Memory B cell (primary cell): ENCODE measurements at places on chromosomes 5 and 9.

GRCh38 chr5:36422952-36423351 is 121.2 kb upstream of the RANBP3L start:
- H3K36me3 ChIP-seq = no peaks in the 10 kb centered on the region
- H3K27ac ChIP-seq = no peak overlapping the region
- H3K4me3 ChIP-seq = no peak overlapping the region
- H3K27me3 ChIP-seq = peaks cover 2% of the 10 kb centered on the region
- DNase-seq = no peak

DNA sequence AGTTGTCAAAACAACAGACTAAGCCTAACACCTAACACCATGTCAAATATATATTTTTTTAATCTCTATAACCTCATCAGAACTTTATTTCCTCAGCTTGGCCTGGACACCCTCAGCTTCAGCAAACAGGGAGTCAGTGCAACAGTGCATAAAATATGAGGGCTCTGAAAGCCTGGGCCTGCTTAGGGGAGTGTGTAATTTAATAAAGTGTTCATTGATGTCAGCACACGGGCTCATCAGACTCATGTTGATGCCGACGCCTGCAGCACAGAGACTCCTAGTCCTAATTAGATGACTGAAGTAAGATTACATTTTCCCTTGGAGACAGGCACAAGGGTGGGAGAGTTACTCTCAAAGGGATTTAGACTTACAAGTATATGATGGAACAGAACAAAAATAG is 37.8 kb downstream of the CDH10 start:
- DNase-seq = no peak
- no peak overlapping the region for H3K4me3 ChIP-seq
- no peaks in the 10 kb centered on the region for H3K27me3 ChIP-seq
- H3K27ac ChIP-seq = no peak overlapping the region
- H3K4me1 ChIP-seq = no peaks in the 10 kb centered on the region
- no peaks in the 10 kb centered on the region for H3K36me3 ChIP-seq

GRCh38 chr9:31674264-31674663 is 710.2 kb upstream of the ACO1 start:
- no peaks in the 10 kb centered on the region for H3K4me1 ChIP-seq
- no peak overlapping the region for H3K27ac ChIP-seq
- no peaks in the 10 kb centered on the region for H3K27me3 ChIP-seq
- H3K4me3 ChIP-seq = no peak overlapping the region
- DNase-seq = no peak

GRCh38 chr9:20570756-20571155 is 51.5 kb downstream of the MLLT3 start:
- no peaks in the 10 kb centered on the region for H3K4me1 ChIP-seq
- no peaks in the 10 kb centered on the region for H3K36me3 ChIP-seq
- no peak for DNase-seq
- no peak overlapping the region for H3K4me3 ChIP-seq
- no peak overlapping the region for H3K27ac ChIP-seq

- no peaks in the 10 kb centered on the region for H3K4me1 ChIP-seq
- no peak for DNase-seq
- no peak overlapping the region for H3K27ac ChIP-seq
- no peak overlapping the region for H3K4me3 ChIP-seq
- peaks cover 2% of the 10 kb centered on the region for H3K27me3 ChIP-seq
- no peaks in the 10 kb centered on the region for H3K36me3 ChIP-seq
Measured at GRCh38 chr9:17936365-17936764, 357.5 kb downstream of the SH3GL2 start.

GRCh38 chr5:131194725-131195124 is 24.0 kb downstream of the LYRM7 start:
- no peak overlapping the region for H3K4me3 ChIP-seq
- no peaks in the 10 kb centered on the region for H3K27me3 ChIP-seq
- DNase-seq = no peak

DNA sequence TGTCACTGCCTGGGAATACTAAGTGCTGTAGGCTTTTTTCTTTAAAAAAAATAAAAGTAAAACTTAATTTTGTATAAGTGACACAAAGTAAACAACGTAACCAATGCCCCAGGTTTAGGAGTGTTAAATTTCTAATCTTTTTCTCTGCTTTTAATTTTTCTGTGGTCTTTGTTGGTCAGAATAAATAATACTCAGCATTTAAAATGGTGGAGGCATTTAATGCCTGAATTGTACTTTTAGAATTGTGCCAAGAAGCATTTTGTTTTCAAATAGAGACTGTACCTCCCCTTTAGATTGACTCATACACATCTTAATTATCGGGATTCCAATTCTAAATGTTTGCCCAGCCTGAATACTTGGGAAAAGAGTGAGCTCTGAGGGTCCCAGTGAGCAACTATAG is 1.6 kb downstream of the DMXL1 start:
- peak overlapping the region; percentile 93 for H3K27ac ChIP-seq
- H3K36me3 ChIP-seq = peaks cover 2% of the 10 kb centered on the region
- peak overlapping the region; percentile 75 for H3K4me3 ChIP-seq
- no peaks in the 10 kb centered on the region for H3K27me3 ChIP-seq
- no peak for DNase-seq

DNA sequence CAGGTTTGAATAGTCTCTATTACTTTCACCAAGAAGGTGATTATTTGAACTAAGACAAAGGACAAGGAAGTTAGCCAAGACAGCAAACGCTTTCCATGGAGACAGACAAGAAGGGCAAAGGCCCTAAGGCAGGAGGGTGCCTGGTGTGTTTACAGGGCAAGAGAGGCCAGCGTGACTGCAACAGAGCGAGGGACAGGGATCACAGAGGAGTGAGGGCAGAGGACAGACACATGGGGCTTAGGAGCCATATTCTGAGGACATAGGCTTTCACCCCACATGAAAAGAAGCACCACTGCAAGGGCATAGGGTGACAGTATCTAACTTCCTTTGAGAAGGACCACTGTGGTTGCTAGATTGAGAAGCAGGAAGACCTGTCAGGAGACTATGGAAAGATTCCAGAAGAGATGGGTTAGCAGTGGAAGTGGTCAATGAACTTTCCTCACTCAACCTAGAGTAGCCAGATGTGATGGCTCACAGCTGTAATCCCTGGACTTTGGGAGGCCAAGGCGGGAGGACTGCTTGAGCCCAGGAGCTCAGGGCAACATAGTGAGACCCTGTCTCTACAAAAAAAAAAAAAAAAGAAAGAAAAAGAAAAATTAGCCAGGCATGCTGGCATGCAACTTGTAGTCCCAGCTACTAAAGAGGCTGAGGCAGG is 5.0 kb upstream of the HAVCR1 start:
- H3K36me3 ChIP-seq = no peaks in the 10 kb centered on the region
- H3K27me3 ChIP-seq = no peaks in the 10 kb centered on the region
- H3K4me3 ChIP-seq = no peak overlapping the region
- no peak for DNase-seq
- H3K4me1 ChIP-seq = peaks cover 3% of the 10 kb centered on the region

DNA sequence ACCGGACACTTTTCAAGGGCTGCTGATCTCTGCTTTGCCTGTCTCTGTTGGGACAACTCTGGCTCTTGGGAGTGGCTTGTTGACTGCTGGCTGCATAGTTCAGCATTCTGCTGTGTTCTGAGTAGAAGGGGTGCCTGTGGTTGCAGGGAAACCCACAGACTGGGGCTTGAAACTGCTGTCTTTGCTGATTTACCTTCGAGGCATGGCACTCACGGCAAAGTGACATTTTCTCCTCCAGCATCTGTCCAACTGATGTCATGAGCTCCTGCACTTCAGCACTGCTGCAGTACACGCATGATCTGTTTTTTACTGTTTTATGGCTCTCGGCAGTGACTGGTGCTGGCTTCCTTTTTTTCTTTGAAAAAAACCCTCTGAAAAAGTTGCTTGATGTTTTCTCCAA is 69.2 kb downstream of the SPATA31D1 start:
- no peaks in the 10 kb centered on the region for H3K36me3 ChIP-seq
- H3K27me3 ChIP-seq = peaks cover 2% of the 10 kb centered on the region
- no peak overlapping the region for H3K27ac ChIP-seq
- DNase-seq = no peak
- H3K4me1 ChIP-seq = peaks cover 8% of the 10 kb centered on the region

DNA sequence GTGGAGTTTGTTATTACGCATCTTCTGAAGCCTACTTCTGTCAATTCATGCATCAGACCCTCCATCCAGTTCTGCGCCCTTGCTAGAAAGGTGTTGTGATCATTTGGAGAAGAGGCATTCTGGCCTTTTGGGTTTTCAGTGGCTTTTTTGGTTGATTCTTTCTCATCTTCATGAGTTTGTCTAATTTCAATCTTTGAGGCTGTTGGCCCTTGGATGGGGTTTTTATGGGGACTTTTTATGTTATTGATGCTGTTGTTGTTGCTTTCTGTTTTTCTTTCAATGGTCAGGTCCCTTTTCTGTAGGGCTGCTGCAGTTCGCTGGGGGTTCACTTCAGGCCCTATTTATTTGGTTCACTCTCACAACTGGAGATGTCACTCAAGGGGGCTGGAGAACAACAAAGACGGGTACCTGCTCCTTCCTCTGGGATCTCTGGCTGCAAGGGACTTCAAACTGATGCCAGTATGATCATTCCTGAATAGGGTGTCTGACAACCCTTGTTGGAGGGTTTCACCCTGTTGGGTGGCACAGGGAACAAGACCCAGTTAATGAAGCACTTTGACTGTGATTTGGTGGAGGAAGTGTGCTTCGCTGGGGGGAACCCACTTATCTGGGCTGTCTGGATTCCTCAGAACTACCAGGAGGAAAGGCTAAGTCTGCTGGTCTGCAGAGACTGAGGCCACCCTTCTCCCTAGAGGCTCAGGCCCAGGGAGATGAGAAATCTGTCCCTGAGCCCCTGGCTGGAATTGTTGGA is 226.7 kb upstream of the PTGER4 start:
- DNase-seq = no peak
- H3K27ac ChIP-seq = no peak overlapping the region
- H3K4me1 ChIP-seq = no peaks in the 10 kb centered on the region
- peaks cover 5% of the 10 kb centered on the region for H3K36me3 ChIP-seq
- H3K4me3 ChIP-seq = no peak overlapping the region
- no peaks in the 10 kb centered on the region for H3K27me3 ChIP-seq

GRCh38 chr9:37555786-37556185 is 20.4 kb downstream of the FBXO10 start:
- H3K36me3 ChIP-seq = peaks cover 17% of the 10 kb centered on the region
- H3K4me1 ChIP-seq = peaks cover 16% of the 10 kb centered on the region
- no peak overlapping the region for H3K4me3 ChIP-seq
- H3K27me3 ChIP-seq = no peaks in the 10 kb centered on the region

GRCh38 chr5:5658226-5658625 is 235.7 kb downstream of the ICE1 start:
- H3K27me3 ChIP-seq = peaks cover 7% of the 10 kb centered on the region
- peaks cover 14% of the 10 kb centered on the region for H3K4me1 ChIP-seq
- H3K36me3 ChIP-seq = peaks cover 3% of the 10 kb centered on the region
- peak overlapping the region; percentile 30 for H3K4me3 ChIP-seq
- no peak for DNase-seq
